ENCODE measurements at places on chromosomes 7 and 10.

- no peaks in the 10 kb centered on the region for H3K36me3 ChIP-seq
- no peak for DNase-seq
- peaks cover 40% of the 10 kb centered on the region for H3K27me3 ChIP-seq
- no peaks in the 10 kb centered on the region for H3K4me1 ChIP-seq
These were observed 234.7 kb downstream of the SKAP2 start for GRCh38 chr7:26629696-26630095.

- H3K4me1 ChIP-seq = peaks cover 3% of the 10 kb centered on the region
- H3K27me3 ChIP-seq = no peaks in the 10 kb centered on the region
- peaks cover 28% of the 10 kb centered on the region for H3K36me3 ChIP-seq
- H3K27ac ChIP-seq = no peak overlapping the region
- peak; percentile 4 for DNase-seq
- no peak overlapping the region for H3K4me3 ChIP-seq
These were observed 6.5 kb downstream of the AKR1B1 start for GRCh38 chr7:134452419-134452838.

DNA sequence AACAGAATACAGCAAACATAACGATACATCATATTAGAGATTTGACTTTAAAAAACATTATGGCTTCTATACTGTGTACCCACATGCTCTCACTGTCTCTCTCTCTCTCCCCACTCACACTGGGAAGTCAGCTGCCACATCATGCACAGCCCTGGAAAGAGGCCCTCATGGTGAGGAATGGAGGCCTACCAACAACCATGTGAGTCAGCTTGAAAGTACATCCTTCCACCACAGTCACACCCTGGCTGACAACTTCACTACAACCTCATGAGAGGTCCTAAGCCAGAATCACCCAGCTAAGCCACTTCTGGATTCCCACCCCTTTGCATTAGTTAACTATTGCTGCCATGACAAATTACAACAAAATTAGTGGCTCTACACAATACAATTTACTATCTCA, 23.3 kb upstream of the GPR22 start:
- H3K27ac ChIP-seq = no peak overlapping the region
- H3K36me3 ChIP-seq = no peaks in the 10 kb centered on the region
- no peaks in the 10 kb centered on the region for H3K4me1 ChIP-seq
- no peaks in the 10 kb centered on the region for H3K27me3 ChIP-seq
- DNase-seq = no peak
- H3K4me3 ChIP-seq = no peak overlapping the region

GRCh38 chr7:31437250-31437865, 76.5 kb upstream of the ITPRID1 start:
- H3K27ac ChIP-seq = no peak overlapping the region
- H3K36me3 ChIP-seq = no peaks in the 10 kb centered on the region
- no peaks in the 10 kb centered on the region for H3K27me3 ChIP-seq
- no peak for DNase-seq
- H3K4me3 ChIP-seq = no peak overlapping the region

GRCh38 chr10:130255777-130256176, 119.6 kb downstream of the GLRX3 start:
- no peaks in the 10 kb centered on the region for H3K4me1 ChIP-seq
- H3K27me3 ChIP-seq = no peaks in the 10 kb centered on the region
- no peak overlapping the region for H3K4me3 ChIP-seq
- no peak overlapping the region for H3K27ac ChIP-seq
- no peak for DNase-seq

DNA sequence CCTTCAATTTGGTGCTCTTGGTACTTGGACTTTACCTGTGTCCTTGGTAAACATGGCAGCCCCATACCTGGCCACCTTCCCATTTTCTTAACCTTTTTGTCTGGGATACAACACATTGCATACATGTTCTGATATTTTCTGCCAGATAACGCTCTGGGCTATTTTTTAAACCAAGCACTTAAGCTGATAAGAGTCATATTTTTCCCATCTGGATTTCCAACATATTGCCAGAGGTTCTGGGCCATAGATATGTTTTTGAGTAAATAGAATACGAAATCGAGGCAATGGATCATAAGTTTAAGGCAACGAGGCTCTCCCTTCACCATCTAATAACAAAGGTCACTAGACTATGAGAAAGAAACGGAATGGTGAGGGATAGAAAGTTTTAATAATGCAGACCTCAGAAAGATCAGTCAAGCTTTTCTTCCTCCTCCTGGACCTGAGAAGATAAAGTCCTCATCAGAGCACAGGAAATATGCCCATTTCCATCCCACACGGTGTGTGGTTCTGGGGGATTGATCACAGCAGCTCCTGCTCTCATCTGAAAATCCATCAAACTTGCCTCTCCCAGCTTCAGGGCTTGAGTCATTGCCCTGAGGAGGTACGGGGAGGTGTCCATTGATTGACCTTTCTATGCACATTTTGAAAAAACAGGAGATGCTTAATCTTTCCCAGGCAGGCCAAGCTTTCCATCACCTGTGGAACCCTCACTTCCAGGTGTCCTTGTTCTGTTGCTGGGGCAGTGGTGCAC, 257.2 kb downstream of the GFRA1 start:
- no peak for DNase-seq
- no peaks in the 10 kb centered on the region for H3K4me1 ChIP-seq
- H3K4me3 ChIP-seq = no peak overlapping the region
- H3K27ac ChIP-seq = no peak overlapping the region
- no peaks in the 10 kb centered on the region for H3K27me3 ChIP-seq
- no peaks in the 10 kb centered on the region for H3K36me3 ChIP-seq

DNA sequence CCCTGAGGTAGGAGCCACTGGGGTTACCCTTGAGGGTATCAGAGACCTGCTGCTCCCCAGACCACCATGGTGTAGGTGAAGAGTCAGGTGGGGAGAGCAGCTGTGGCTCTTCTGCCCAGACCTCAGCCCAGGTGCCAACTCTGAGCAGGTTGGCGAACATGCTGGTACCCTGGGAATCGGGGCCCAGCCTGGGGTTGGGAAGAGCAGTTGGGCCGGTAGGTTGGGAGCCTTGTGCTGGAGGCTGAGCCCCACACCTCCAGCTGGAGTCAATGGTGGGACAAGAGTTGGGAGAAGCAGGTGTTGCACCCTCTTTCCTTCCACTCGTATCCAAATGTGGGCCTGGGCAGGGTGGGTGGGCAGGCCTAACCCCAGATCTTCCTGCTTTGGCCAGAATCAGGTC, 114.5 kb downstream of the CDH23 start:
- no peak overlapping the region for H3K27ac ChIP-seq
- H3K36me3 ChIP-seq = no peaks in the 10 kb centered on the region
- no peaks in the 10 kb centered on the region for H3K27me3 ChIP-seq
- no peak for DNase-seq
- H3K4me1 ChIP-seq = peaks cover 22% of the 10 kb centered on the region

DNA sequence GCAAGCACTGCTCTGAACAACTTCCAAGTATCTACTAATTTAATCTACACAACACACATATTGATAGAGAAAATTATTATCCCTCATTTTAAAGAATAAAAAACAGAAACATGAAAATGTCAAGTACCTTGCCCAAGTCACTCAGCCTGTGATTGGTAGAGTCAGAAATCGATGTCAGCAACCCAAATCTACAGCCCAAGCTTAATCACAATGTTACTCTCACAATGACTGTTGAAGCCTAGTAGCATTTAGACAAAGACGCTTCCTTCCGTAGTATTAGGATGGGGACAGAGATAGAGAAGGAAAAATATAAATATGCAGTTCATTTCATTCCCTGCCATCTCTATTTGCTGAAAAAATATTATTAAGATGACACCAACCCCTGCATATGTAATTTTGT, 242.5 kb downstream of the ELMO1 start:
- peaks cover 2% of the 10 kb centered on the region for H3K4me1 ChIP-seq
- no peak for DNase-seq
- H3K27me3 ChIP-seq = no peaks in the 10 kb centered on the region
- H3K27ac ChIP-seq = no peak overlapping the region
- H3K36me3 ChIP-seq = peaks cover 7% of the 10 kb centered on the region

GRCh38 chr10:97042716-97043562, 142.8 kb downstream of the SLIT1 start:
- H3K27ac ChIP-seq = no peak overlapping the region
- no peaks in the 10 kb centered on the region for H3K27me3 ChIP-seq
- no peak overlapping the region for H3K4me3 ChIP-seq
- no peak for DNase-seq
- H3K4me1 ChIP-seq = peaks cover 3% of the 10 kb centered on the region

- H3K4me1 ChIP-seq = peaks cover 18% of the 10 kb centered on the region
- H3K36me3 ChIP-seq = peaks cover 7% of the 10 kb centered on the region
- no peak overlapping the region for H3K27ac ChIP-seq
- DNase-seq = no peak
- no peak overlapping the region for H3K4me3 ChIP-seq
- no peaks in the 10 kb centered on the region for H3K27me3 ChIP-seq
These were observed 28.6 kb downstream of the WAC start for GRCh38 chr10:28561531-28561930.

DNA sequence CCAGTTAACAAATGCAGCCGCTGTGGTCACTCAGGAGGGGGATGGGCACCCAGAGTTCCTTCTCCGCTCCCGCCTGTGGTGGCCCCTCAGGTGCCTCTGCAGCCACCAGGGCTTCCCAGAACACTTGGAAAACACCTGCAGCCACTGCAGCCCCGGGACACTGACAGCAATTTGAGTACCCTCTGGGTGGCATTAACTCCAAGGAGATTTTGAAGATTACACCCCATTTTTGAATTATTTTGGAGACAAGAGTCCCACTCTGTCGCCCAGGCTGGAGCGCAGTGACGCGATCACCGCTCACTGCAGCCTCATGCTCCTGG, 32.2 kb downstream of the IL15RA start:
- H3K27me3 ChIP-seq = peaks cover 17% of the 10 kb centered on the region
- H3K36me3 ChIP-seq = no peaks in the 10 kb centered on the region
- H3K27ac ChIP-seq = no peak overlapping the region
- H3K4me3 ChIP-seq = no peak overlapping the region

- no peak for DNase-seq
- no peak overlapping the region for H3K27ac ChIP-seq
- no peak overlapping the region for H3K4me3 ChIP-seq
- H3K27me3 ChIP-seq = no peaks in the 10 kb centered on the region
- no peaks in the 10 kb centered on the region for H3K4me1 ChIP-seq
- H3K36me3 ChIP-seq = no peaks in the 10 kb centered on the region
These were observed 21.3 kb downstream of the SRPK2 start for GRCh38 chr7:105367458-105367857.

- peaks cover 63% of the 10 kb centered on the region for H3K27me3 ChIP-seq
- DNase-seq = no peak
- H3K36me3 ChIP-seq = no peaks in the 10 kb centered on the region
These were observed 113.4 kb downstream of the VIPR2 start for GRCh38 chr7:159031135-159031701.

DNA sequence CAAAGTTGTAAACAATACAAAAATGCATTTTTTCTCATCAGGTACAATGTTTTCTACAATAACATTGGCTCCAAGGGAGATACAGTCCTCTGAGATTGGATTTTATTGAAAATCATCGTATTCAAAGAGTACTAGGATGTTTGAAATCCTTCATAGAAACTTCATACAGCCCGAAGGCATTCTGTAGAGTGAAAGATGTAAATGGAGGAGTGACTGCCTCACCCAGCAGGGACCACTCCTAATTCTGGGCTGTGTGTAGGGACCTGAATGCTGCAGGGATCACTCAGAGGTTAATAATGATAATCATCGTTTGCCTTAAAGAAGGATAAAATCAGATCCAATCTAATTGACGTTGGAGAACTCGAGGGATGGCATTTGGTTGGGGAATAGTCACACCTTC, 198.6 kb downstream of the HECW1 start:
- H3K27me3 ChIP-seq = no peaks in the 10 kb centered on the region
- DNase-seq = no peak
- no peaks in the 10 kb centered on the region for H3K36me3 ChIP-seq
- no peak overlapping the region for H3K27ac ChIP-seq
- no peak overlapping the region for H3K4me3 ChIP-seq

DNA sequence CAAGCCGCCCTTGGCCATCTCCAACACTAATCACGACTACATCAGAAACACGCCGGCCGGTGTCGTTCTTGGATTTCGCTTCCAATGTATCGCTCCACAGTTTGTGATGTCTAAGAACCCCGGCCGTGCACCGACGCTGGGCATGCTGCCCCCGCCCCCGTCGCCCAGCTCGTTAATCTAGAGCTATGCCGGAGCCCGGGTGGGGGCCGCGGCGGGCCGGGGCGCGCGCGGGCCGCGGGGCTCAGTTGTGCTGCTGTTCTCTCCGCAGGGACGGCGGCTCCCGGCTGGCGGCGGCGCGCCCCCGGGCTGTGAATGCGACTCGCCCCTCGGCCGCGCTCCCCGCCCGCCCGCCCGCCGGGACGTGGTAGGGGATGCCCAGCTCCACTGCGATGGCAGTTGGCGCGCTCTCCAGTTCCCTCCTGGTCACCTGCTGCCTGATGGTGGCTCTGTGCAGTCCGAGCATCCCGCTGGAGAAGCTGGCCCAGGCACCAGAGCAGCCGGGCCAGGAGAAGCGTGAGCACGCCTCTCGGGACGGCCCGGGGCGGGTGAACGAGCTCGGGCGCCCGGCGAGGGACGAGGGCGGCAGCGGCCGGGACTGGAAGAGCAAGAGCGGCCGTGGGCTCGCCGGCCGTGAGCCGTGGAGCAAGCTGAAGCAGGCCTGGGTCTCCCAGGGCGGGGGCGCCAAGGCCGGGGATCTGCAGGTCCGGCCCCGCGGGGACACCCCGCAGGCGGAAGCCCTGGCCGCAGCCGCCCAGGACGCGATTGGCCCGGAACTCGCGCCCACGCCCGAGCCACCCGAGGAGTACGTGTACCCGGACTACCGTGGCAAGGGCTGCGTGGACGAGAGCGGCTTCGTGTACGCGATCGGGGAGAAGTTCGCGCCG, 1.9 kb downstream of the VWC2 start:
- H3K4me1 ChIP-seq = no peaks in the 10 kb centered on the region
- no peaks in the 10 kb centered on the region for H3K36me3 ChIP-seq
- peaks cover 80% of the 10 kb centered on the region for H3K27me3 ChIP-seq
- peak overlapping the region; percentile 85 for H3K4me3 ChIP-seq

GRCh38 chr7:139568813-139569490, 45.5 kb downstream of the CLEC2L start:
- H3K4me1 ChIP-seq = no peaks in the 10 kb centered on the region
- no peak overlapping the region for H3K27ac ChIP-seq
- H3K27me3 ChIP-seq = no peaks in the 10 kb centered on the region
- no peak for DNase-seq
- no peak overlapping the region for H3K4me3 ChIP-seq

- no peak overlapping the region for H3K4me3 ChIP-seq
- no peaks in the 10 kb centered on the region for H3K36me3 ChIP-seq
- peaks cover 10% of the 10 kb centered on the region for H3K27me3 ChIP-seq
- DNase-seq = no peak
- peaks cover 30% of the 10 kb centered on the region for H3K4me1 ChIP-seq
These were observed 2.0 kb downstream of the CLDN4 start for GRCh38 chr7:73832806-73833205.

- peak overlapping the region; percentile 88 for H3K27ac ChIP-seq
These were observed 675 bp upstream of the SCD start for GRCh38 chr10:100346351-100346764.

DNA sequence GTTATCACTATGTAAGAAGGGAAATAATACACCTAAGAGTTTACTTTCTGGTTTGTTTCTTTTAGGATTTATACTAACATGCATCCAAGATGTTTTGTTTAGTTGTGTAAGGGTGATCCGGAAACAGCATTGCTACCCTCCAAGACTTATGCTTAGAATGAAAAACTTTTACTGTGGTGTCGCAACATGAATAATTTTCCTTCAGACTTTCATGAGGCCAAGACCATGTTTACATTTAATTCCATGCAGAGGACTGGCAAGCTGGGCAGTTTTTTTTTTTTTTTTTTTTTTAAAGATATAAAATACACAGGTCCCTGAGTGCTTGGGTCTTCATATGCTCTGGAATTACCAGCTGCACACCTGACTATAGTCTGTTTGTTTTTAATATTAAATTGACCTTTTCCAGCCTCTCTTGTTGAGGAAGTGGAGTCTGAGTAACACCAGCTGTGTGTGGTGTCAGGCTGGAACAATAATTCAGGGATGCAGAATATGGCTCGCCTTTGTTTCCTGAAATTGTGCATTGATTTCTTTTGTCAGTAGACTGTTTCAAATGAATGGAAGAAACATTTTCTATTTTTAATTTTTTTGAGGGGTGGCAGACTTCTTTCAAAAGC, 81.7 kb downstream of the ST7 start:
- H3K36me3 ChIP-seq = no peaks in the 10 kb centered on the region
- no peak overlapping the region for H3K27ac ChIP-seq
